ENCODE measurements at places on chromosomes 7 and 10. TPM values are rescaled to one million over a fixed set of nuclear protein-coding genes. Genes with fewer than 3 reads are reported as not detected.

The TMEM196 gene
- total RNA-seq: not detected

The TRIL gene
- total RNA-seq: 0.12 TPM

The RAPGEF5 gene
- total RNA-seq: 0.54 TPM

The KCNH2 gene
- 0.36 TPM for total RNA-seq

The SPOCK2 gene
- total RNA-seq: 104 TPM

The EPHB6 gene
- total RNA-seq: 7.3 TPM

The TAS2R41 gene
- total RNA-seq: not detected

The AHR gene
- total RNA-seq: 30.7 TPM

The RBP3 gene
- total RNA-seq: not detected

The ELOVL3 gene
- 0.14 TPM for total RNA-seq

The GRB10 gene
- 3.6 TPM for total RNA-seq

The LRRC18 gene
- not detected for total RNA-seq

The HECTD2 gene
- total RNA-seq: 4.5 TPM

The CPA1 gene
- not detected for total RNA-seq

The MYPN gene
- total RNA-seq: not detected

The ZWINT gene
- total RNA-seq: 105 TPM

The MORN4 gene
- 2.2 TPM for total RNA-seq

The NMT2 gene
- 13.7 TPM for total RNA-seq

The RADIL gene
- 0.26 TPM for total RNA-seq

The CYP3A4 gene
- total RNA-seq: not detected

The DRGX gene
- not detected for total RNA-seq

The ACBD7 gene
- 1.3 TPM for total RNA-seq

The OR2A12 gene
- total RNA-seq: not detected

The HKDC1 gene
- 0.09 TPM for total RNA-seq
